ENCODE measurements at places on chromosomes 12 and 14.

- no peak for DNase-seq
Observed at GRCh38 chr12:118063576-118064391, 2.8 kb upstream of the WSB2 start.

DNA sequence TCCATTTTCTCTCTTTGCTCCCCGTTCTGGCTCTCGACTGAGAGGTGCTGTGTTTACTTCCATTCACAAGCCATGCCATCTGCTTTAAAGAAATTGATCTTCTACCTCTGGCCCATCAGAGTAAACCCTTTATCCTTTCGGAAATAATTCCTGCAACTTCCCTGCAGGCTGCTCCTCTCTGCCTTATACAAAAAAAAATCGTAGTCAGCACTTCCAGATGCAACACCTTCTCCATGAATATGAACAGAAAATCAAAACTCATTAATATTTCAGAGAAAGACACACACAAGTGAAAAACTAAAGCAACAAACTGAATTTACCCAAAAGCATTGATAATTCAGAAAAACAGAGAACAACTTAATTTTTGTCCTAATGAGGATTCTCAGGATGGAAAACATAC is 127.6 kb upstream of the FSCB start:
- no peak for DNase-seq

GRCh38 chr12:20486233-20486632 is 117.9 kb downstream of the PDE3A start:
- no peak for DNase-seq

DNA sequence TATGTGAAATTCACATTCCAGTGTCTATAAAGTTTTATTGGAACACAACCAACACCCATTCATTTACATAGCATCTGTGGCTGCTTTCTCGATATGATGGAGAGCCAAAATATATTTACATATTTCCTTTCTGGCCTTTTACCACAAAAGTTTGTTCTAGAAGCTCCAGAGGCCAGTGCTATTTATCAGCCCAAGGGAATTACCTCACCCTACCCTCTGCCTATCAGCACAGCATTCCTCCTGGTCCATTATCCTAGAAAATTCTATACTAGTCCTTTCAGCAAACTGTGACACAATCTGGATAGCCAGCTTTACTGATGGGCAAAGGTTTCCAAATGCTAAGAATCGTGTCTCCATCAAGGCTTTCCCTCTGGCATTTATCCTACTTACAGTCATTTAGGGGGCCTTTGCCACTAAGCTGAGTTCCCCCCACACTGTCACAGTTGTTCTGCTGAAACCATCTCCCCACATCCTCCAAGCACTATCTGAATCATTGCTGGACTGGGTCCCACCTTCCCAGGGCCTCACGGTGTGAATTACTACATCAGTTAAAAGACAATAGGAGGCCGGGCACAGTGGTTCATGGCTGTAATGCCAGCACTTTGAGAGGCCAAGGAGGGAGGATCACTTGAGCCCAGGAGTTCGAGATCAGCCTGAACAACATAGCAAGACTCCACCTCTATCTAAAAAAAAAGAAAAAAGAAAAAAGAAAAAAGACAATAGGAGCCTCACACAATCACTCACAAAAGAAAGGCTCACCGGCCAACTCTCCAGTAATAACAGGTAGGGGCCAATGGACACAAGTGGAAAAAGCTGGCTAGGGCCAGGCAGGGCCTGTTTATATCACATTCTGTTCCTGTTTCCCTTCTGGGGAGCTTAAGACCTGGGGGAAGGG is 12.1 kb downstream of the SYNE3 start:
- DNase-seq, result no peak

GRCh38 chr14:75264036-75264435 is 14.6 kb upstream of the FOS start:
- DNase-seq, result no peak

GRCh38 chr12:107318806-107319532 is 225.6 kb upstream of the CRY1 start:
- no peak for DNase-seq

DNA sequence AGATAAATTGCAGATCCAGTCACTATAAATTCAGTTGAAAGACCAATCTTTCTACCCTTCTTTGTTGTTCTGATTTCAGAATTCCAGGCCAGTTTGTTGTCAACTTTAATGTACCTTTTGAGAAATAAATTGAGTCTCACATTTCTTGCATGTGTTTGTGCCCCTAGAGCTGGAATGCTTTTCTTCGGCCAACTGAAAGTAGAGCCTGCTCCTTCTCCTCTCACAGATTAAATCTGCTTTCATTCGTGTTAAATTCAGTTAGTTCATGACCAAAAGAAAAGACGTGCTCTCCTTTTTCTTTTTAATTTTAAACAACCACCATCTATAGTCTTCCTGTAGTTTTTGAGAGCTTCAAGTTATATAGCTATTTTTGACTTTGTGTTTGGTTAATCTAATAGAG is 22.9 kb downstream of the SOCS2 start:
- DNase-seq, result no peak

- DNase-seq, result no peak
Observed at GRCh38 chr12:54981796-54982195, 2.8 kb downstream of the TESPA1 start.
